Daoy (cell line): ENCODE measurements at places on chromosomes 1 and 21.
A peak's percentile ranks its signal among the peaks of the same experiment; 100 is the strongest.

- DNase-seq, result peak; percentile 76
Measured at GRCh38 chr1:77545970-77546369, 136.5 kb downstream of the ZZZ3 start.

- no peak for DNase-seq
Measured at GRCh38 chr1:216457356-216457755, 34.1 kb upstream of the USH2A start.

DNA sequence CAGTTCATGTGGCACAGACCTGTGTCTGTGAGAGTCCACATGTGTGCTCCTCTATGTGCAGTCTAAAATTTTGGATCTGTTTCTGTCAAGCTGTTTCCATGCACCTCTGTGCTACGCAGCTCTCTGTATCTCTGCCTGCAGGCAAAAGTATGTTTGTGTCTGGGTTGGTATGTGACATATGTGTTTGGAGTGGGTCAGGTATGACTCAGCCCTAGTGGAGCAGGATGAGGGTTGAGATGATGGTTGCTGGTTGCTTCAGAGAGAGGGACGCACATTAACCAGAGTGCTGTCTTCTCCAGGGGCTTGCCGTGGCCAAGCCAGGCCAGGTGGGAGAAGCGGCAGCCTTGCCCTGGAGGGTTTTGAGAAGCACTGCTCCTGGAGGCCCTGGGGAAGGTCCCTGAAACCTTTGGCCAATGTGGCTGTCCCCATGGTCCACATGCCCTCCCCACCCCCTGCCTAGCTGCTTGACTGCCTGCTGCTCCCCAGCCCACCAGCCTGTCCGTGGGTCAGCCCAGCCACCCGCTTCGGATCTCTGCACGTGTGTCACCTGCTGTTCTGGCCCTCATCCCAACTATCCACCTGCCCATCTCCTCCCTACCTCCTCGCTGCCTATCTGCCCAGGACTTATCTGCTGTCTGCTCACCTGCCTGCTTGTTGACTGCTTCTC lies 4.1 kb upstream of the EVA1B start:
- peak; percentile 66 for DNase-seq

- DNase-seq, result no peak
Measured at GRCh38 chr1:94425821-94426484, 7.8 kb downstream of the ABCD3 start.

GRCh38 chr1:156682166-156682890 lies 5.1 kb upstream of the NES start:
- no peak for DNase-seq

DNA sequence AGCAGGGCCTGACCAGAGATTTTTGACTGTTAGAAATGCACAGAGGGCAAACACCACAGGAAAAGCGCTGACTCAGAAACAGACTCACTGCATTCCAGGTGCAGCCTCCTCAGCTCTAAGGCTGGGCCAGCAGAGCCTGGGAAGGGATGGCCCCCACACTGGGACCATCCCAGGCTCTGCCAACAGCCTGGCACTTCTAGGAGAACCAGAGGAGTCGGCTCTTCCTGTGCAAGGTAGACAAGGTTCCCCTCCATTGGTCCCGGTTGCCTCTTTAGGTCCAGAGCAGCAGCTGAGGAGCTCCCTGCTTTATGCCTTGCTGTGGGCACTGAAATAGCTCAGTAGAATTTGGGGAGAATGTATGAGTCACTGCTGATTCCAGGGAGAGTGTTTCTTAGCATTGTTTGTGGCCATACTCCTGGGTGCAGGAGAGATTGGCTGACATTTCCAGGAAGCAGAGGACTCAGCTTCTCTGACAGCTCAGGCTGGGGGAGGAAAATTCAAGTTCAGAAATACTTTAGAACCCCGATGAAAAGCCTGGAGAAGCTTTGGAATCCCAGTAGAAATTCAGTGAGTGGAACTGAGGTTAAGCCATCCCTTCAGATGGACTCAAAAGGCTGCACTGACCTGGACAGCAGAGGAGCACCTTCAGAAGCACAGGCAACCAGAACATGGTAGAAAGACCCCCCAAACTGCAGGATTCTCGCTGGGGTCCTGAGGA lies 19.7 kb downstream of the PRAMEF1 start:
- no peak for DNase-seq
